T follicular helper cell (primary cell): ENCODE measurements at places on chromosomes 7 and 10.

DNA sequence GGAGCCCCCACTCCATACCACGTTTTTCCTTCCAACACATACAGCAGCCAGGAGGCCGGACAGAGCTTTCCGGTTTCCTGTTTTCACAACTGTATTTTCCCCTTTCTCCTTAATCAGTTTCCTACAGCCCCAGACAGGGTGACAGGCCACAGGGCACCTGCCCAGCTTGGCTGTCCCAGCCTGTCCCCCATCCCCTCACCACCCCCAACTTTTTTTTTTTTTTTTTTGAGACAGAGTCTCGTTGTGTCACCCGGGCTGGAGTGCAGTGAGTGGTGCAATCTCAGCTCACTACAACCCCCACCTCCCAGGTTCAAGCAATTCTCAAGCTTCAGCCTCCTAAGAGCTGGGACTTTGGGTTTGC, 10.3 kb upstream of the HSPB1 start:
- DNase-seq: no peak

DNA sequence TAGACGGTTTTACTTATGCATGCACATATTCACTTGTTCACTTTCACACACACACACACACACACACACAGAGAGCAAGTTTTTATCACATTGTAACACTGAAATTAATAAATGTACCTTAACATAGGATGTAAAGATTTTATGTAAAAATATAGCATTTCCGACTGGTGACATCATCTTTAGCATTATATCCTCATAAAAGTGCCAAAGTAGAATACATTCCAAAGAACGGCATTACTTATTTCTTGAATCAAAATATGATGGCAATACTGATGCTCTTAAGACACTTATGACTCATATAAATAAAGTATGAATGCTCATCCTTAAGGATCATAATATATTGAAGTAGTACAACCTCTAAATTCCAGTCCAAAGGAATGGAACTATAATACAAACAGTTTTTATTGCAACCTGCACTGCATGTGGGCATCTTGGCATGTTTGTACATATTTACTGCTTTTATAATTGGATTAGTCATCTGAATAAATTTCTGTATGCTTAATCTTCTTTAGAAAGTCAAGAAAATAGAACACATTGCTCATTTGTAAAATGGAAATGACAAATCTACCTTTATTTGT, 290.0 kb upstream of the SEMA3A start:
- no peak for DNase-seq

- no peak for DNase-seq
Observed at GRCh38 chr7:96837593-96837992, 127.9 kb upstream of the SEM1 start.

GRCh38 chr7:157805713-157806112, 468.9 kb downstream of the DNAJB6 start:
- DNase-seq: no peak

GRCh38 chr7:48042216-48042615, 6.9 kb downstream of the C7orf57 start:
- no peak for DNase-seq

GRCh38 chr7:155928583-155928982, 116.3 kb upstream of the SHH start:
- DNase-seq: no peak

GRCh38 chr7:123538189-123538714, 3.9 kb upstream of the IQUB start:
- DNase-seq: no peak

- DNase-seq: no peak
Observed at GRCh38 chr7:29386196-29386765, 177.4 kb upstream of the PRR15 start.

DNA sequence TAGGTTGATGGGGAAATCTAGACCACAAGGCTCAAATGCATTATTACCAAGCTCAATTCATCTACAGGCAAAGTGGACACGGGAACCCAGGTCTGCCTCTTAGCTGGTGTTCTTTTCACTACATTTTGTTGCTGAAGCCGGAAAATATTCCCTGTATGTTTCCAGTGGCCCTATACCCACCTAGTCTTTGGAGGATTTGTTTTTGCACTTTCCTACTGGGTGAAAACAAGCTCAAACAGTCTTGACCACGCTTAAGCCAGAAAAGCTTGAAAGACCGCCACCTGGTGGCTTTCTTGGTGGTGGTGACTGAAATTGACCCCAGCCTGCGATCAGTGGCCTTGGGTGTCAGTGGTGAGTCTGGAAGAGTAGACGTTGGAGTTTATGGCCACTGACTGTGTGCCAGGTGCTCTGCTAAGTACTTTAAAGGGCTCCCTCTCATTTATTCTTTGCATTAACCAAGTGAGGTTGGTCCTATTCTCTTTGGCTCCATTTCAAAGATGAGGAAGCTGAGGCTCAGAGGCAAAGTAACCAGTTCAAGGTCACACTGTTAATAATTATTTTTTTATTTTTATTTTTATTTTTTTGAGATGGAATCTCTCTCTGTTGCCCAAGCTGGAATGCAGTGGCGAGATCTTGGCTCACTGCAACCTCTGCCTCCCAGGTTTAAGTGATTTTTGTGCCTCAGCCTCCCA, 11.1 kb upstream of the CRTAC1 start:
- peak; percentile 15 for DNase-seq

DNA sequence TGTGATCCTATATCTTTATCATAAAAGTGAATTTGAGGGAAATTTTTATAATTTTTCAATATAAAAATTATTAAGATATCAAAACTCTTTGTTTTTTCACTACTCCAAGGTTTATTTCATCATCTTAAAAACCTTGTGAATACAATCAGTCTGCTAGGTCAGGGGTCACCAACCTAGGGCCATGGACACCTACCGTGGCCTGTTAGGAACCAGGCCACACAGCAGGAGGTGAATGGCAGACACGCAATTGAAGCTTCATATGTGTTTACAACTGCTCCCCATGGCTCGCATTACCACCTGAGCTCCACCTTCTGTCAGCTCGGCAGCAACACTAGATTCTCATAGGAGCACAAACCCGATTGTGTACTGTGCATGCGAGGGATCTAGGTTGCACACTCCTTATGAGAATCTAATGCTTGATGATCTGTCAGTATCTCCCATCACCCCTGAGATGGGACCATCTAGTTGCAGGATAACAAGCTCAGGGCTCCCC, 271.2 kb upstream of the C7orf33 start:
- no peak for DNase-seq

- no peak for DNase-seq
Observed at GRCh38 chr7:44634187-44634838, 27.9 kb downstream of the OGDH start.

DNA sequence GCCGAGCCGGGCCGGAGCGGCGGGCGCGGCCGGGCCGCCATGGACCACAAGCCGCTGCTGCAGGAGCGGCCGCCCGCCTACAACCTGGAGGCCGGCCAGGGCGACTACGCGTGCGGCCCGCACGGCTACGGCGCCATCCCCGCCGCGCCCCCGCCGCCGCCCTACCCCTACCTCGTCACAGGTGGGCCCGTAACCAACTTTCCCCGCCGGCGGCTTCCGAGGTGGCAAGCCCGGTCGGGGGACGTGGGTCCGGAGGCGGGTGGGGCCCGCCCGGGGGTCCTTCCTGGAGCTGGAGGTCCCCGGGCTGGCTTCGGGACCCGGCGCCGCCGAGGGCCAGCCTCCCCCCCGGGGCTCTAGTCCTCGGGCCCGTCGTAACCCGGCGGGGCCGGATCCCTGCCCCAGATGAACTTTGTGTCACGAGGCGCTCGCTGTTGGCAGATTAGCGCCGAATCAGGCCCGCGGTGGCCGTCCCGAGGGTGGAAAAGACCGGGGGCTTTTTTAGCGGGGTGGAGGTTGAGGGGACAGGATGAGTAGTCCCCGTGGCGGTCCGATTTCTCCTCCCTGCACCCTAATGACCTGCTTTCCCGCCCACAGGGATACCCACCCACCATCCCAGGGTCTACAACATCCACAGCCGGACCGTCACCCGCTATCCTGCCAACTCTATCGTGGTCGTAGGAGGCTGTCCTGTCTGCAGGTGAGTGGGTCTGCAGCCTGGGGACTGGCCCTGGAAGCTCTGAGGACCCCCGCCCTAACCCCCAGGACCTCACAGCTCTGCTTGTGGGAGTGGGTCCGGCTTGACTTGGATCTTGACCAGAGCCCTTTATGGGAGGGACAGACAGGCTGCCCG, 496 bp downstream of the BRI3 start:
- peak; percentile 29 for DNase-seq

- DNase-seq: no peak
Observed at GRCh38 chr7:36736090-36736898, 12.0 kb upstream of the AOAH start.

DNA sequence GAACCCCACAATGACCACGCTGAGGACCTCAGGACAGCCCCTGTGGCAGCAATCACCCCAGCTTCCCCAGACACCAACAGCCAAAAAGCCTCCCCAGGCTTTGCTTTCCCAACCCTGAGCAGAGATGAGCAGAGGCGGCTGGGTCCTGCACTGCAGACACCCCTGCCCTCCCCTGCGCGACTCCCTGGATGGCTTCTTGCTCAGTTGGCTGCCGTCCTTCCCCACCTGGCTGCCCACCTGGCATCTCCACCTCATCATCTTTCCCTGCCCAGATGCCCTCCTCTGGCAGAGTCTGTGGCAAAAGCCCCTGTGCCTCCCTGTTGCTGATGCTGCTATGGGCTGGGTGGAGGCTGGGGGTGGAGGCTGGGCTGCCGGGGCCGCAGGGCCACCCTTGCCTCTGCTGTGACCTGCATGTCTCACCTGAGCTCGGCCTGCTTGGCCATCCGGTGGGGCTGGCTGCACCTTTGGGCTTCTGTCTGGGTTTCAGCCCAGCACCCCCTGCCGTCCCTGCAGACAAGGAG, 567.7 kb downstream of the TCERG1L start:
- no peak for DNase-seq

DNA sequence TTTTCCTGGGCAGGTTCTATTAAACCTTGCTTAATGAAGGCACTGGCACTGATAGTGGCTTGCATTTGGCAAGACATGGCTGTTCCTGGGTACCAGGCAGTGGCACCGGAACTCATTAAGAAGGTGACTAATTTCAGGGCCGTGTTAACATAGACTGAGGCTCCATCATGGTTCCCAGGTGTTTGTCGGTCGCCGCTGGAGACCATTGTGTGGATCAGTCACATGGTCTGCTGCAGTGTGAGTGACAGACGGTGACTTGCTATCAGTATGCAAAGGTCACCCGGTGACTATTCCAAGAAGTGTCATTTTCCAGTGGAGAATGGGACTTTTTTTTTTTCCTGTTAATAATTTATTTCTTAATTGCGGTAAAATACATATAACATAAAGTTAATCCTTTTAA, 106.3 kb downstream of the INSYN2A start:
- DNase-seq: no peak

DNA sequence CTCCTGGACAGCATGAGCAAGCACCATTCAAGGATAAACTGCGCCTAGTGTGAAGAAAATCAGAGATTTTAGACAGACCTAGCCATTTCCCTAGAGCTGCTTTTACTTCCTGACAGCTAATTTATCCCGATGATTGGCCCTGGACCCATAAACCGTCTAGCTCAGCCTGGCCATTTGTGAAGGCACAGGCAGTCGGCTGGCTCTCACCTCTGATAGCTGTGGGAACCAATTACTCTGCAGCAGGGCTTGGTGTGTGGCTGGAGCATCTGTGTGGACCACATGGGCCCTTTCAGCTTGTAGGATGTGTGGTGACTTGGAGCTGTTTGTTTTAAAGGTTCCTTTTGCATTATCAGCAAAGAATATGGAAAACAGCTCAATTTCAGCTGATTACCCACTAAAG, 111.1 kb upstream of the NPY start:
- DNase-seq: no peak

- DNase-seq: no peak
Observed at GRCh38 chr7:55557666-55558188, 14.6 kb downstream of the VOPP1 start.

- no peak for DNase-seq
Observed at GRCh38 chr10:119409906-119410305, 132.6 kb downstream of the RGS10 start.

GRCh38 chr10:19651549-19651948, 164.7 kb upstream of the PLXDC2 start:
- no peak for DNase-seq

DNA sequence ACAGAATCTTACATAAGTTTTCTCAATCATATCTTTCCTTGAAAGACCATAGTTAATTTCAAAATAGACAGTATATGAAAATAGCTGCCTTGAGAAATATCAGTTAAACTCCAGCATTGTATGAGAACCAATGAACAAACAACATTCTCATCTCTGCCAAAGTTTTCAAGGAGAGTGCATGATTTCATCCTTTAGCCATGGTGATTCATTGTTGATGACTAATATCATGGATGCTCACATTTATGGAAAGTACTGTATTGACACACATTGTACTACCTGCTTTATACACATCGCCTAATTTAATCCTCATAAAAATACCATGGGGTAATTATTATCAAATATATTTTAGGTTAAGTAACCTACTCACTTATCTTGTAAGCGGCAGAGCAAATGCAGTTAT, 250.3 kb downstream of the CNTNAP2 start:
- DNase-seq: no peak
